ENCODE measurements at places on chromosomes 13 and 19.

DNA sequence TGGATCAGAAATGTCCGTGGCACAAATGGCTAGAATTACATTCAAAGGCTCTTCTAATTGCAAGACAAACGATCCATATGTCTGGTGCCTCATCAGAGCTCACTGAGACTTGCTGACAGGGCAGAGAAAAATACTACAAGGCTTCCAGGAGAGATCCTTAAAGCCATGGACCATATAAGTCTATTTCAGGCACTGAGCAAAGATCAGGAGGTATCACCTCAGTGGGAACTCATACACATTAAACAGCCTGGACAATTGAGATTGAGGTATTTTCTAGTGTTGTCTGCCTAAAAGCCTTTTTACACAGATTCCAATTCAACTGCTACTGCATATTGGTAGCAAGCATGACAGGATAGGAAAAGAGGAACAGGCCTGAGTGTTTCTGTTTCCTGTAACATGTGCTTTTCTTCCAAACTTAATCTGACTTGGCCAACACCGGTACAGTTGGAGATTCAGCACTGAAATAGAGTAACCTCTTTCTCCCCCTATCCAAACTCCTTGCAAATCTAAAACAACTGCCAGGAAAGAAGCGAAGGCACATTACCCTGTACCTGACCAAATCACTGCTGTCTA lies 65.9 kb downstream of the SERP2 start:
- DNase-seq, result peak; percentile 7

- no peak for DNase-seq
Measured at GRCh38 chr13:94583926-94584325, 12.0 kb downstream of the TGDS start.

- no peak for DNase-seq
Measured at GRCh38 chr13:40355126-40355724, 311.2 kb downstream of the FOXO1 start.

- DNase-seq, result no peak
Measured at GRCh38 chr13:97621631-97622030, 187.7 kb downstream of the RAP2A start.

DNA sequence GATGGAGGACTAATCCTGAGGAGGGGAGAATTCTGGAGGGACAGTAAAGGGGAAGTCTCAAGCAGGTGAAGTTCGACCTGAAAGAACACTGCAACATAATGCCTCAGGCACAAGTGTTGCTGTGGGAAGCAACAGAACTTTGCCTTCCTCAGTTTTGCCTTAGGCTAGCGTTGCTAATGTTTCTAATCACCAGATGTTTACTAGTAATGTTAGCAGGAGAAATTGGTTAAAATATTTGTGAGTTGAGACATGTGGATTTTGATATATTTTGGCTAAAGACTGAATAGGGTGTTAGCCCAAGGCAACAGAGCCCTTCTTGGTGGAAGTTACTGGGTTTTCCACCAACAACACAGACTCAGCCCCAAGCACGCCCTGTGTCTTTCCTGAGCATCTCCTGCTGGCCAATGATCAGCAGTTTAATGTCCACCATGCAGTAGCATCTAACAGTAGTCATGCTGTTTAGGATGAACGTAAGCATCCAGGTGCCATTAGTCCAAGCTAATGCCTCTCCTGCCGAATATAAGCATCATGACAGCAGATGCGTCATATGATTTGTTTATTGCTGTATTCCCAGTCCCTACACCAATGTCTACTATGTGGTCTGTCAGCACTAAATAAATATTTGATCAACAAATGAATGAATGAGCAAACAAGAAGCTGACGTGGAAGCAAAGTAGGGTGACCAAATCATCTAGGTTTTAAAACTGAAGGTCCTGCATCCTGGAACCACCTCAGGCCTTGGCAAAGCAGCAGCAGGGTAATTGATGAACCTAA lies 511.9 kb upstream of the HTR2A start:
- DNase-seq, result no peak

- no peak for DNase-seq
Measured at GRCh38 chr13:28355046-28355821, 139.7 kb downstream of the FLT1 start.

DNA sequence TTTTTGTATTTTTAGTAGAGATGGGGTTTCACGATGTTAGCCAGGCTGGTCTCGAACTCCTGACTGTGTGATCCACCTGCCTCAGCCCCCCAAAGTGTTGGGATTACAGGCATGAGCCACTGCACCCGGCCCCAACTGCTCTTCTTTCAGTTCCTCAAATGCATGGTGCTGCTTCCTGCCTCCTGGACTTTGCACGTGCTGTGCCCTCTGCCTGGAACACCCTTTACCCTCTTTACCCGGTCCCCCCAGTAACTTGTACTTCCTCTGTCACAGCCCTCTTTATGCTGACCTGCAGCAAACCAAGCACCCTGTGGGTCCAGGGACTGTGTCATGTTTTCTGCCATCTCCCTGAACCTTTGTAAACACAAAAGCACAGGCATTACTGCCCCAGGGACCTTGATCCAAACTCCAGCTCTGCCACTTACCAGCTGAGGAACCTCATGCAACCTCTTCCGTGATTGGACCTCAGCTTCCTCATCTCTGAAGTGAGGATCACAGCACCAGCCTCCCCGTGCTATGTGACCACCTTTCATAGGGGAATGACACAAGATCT lies 3.8 kb downstream of the BLVRB start:
- peak; percentile 73 for DNase-seq

GRCh38 chr13:32590266-32590665 lies 4.0 kb downstream of the PDS5B start:
- no peak for DNase-seq

Measured in NAMALWA (cell line).